ENCODE measurements at places on chromosomes 3 and 15.

GRCh38 chr3:115396801-115397200 lies 226.5 kb upstream of the GAP43 start:
- DNase-seq: no peak

DNA sequence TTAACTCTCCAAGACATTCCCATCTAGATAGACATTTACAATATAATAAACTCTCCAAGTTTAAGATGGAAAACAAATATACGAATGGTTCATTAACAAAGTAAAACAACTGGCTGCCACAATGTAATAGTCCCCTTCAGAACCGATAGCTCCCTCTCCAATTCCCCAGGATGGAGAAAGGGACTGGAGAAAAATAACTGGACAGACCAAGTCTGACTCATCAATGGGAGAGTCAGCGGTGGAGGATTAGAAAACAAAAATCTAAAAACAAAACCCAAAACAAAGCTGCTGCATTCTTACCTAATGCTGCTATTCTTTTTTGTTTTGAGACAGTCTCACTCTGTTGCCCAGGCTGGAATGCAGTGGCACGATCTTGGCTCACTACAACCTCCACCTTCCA lies 468.1 kb downstream of the SHQ1 start:
- no peak for DNase-seq

DNA sequence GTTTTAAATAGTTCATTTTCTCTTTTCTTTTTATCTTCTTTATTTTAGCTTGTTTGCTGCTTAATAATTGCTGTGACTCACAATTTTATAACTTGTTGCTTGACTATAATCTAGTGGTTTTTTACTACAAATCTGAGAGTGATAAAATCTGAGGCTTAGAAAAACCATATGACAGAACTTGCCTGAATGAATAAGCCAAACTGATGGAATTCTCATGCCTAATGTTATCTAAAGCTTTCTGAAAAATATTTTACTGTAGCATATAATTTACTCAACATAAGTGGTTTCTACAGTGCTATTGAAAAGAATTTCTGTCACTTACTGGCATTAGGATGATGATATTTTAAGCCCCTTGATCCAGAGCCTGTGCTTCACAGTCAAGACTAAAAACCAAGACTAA lies 175.1 kb downstream of the VGLL3 start:
- DNase-seq: no peak

DNA sequence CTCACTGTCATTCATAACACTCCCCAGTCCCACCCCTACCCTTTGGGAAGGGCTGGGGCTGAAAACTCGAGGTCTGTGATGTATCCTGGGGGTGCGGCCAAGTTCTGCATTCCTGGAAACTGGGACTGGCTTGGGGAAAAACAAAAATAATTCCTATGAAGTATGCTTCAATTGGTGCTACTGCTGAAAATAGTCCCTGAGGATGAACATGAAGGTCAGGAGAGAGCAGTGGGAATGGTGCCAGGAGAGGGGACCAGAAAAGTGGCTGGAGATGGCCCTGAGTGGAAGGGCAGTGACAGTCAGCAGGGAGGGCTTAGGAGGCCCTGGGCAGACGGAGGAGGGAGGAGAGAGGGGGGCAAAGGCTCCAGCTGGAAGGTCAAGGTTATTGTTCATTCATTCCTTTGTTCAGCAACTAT lies 4.8 kb upstream of the ISLR start:
- DNase-seq: no peak
